CD8-positive, alpha-beta T cell (primary cell): ENCODE measurements at places on chromosomes 12 and 14. TPM values are rescaled to one million over a fixed set of nuclear protein-coding genes. Genes with fewer than 3 reads are reported as not detected.

GRCh38 chr12:49969027-49969426, 3.7 kb upstream of the AQP6 start:
- DNase-seq = no peak

DNA sequence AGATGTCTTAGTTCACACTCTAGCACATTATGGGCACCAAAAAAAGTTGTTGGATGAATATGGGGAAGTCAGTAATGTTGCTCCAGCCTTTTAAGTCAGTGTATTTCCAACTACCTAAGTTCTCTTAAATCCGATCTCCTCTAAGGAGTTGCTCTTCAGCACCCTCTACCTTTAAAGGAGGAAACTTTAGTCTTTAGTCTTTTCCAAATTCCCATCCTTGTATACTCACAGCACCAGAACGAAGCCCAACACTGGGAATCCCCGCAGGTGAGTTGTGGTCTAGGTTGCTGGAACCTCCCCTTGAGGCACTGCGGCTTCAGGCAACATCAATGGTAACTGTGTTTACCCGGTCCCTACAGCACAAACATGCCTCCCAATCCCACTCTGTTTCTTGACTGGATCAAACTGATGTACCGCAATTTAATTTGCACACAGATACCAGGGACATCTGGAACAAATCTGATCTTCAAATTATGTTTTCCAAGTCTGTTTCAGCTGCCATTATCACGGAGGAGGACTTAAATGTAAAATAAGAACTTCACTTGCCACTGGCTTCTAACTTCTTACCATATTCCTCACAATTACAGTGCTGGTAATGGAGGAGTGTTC, 179.0 kb downstream of the FOXN3 start:
- no peak for DNase-seq

DNA sequence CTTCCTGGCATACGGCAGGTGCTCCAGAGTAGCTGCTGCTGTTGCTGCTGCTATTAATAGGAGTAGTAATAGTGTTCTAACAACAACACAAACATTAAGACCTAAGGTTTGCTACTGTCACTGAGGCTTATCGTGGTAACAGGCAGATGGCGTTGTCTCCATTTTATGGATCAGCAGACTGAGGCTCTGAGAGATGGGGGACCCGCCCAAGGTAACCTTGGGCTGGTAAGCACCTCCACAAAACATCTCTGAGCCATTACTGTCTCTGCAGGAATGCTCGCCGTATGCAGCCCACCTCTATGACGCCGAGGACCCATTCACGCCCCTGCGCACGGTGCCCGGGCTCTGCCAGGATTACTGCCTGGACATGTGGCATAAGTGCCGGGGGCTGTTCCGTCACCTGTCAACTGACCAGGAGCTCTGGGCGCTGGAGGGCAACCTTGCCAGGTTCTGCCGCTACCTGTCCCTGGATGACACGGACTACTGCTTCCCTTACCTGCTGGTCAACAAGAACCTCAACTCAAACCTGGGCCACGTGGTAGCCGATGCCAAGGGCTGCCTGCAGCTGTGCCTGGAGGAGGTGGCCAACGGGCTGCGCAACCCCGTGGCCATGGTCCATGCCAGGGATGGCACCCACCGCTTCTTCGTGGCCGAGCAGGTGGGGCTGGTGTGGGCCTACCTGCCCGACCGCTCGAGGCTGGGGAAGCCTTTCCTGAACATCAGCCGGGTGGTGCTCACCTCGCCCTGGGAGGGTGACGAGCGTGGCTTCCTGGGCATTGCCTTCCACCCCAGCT, 7.2 kb downstream of the HHIPL1 start:
- DNase-seq = no peak

GRCh38 chr12:54388237-54389133, 4.0 kb upstream of the ZNF385A start:
- no peak for DNase-seq

DNA sequence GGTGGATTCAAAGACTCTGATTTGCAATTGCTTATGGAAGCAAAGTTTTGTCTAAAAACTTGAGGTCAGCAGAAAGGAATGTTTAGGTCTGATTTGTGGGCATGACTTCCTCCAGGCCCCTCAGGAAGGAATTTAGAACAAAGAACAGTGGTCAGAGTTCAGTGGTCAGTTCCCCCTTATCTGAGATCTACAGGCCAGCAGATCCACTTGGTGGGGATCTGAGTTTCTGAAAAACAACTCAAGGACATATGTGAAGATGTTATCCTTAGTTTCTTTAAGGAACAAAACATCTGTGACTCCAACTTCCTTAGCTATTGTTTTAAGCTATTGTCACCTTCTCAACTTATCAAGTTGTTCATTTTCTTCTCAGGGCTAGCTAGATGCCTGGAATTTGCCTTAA, 28.0 kb upstream of the NAA30 start:
- no peak for DNase-seq

DNA sequence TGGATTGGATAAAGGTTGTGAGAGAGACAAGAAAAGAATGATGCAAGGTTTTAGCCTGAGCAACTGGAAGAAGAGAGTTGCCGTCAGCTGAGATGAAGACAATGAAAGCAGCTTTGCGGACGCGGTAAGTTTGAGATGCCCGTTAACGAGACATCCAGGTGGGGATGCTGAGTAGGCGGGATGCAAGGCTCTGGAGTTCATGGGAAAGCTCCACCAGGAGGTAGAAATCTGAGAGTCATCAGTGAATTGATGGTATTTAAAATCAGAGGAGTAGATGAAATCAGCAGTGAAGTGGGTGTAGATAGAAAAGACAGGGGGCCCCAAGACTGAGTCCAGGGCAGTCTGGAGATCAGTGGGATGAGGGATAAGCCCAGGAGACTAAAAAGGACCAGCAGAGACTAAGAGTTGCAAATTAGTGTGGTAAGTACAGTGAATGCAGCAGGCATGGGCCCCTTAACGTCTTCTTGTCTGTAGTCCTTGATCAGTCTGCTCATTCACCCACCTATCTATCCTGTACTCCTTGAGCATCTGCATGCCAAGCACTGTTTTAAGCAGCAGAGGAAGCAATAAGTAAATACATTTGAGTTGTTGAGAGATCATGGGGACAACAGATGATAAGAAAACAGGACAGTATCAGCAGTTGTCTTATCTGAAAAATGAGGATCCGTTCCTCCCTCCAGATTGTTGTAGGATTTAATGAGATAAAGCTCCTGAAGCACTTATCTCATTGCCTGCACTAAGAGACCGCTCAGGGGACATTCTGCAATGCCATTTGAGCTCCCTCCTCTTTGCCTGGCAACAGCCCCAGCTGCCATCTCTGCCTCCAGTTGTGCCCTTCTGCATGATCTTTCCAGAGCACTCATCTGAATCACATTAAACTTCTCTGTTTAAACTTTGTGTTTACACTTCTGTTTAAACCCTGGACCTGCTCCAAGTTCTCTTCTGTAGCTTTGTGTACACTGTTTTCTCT, 91.5 kb downstream of the APAF1 start:
- DNase-seq = no peak

DNA sequence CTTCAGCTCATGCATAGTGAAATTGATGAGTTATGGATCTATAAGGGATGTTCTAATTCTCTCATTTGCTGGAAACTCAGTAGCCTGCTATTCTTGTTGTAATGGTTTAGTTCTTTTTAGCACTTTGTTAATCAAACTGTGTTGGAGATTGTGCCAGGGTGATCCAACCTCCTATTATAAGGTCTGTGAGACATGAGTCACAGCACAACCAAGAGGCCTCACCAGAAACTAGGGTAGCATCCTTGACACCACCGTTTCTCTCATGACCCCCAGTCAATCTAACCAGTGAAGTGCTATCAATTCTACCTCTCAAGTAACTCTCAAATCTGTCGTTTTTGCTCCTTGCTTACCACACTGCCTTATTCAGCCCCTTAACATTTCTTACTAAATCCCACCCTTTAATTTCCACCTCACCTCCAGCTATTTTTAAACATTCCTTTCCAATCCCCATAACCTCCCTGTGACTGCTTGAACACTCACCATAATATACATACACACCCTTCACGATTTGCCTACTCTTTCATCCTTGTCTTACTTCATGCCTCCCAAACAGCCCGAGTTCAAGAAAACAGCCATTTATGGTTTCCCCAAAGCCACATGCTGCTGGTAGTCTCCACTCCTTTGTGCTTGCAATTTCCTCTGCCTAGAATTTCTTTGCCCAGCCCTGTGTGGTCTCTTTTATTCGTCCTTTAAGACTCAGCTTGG, 53.9 kb upstream of the NUDT4 start:
- no peak for DNase-seq

DNA sequence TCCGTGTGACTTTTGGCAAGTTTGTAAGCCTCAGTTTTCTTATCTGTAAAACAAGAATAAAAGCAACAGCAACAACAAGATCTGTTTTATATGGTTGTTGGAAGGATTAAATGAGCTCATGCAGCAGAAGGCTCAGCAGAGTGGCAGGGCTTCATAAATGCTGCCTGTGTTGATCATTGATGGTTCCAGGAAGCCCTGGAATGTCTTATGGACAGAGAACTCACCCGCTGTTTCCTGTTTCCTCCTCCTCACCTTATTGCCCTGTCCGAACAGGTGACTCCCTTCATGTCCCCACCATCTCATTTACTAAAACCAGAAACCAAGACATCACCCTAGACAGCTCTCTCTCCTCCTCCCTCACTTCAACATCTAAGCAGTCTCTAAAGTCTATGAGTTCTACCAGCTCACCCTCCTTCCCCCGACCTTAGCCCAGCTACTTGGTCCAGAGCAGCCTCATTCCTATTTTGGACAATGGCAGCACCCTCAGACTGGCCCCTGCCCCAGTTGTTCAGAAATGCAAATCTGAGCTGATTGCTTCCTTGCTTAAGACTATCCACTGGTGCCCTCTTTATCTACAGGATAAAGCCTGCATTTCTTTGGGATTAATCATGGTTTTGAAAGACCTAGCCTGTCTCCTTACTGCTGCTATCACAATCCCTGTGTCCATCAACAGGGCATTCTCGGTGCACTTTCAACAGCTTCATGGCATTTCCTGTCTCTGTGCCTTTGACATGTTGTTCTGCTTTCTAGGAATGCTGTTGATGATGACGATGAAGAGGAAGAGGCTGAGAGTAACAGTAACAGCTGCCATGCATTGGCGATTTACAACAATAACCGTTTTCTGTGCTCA, 21.4 kb upstream of the GSG1 start:
- DNase-seq = no peak

- no peak for DNase-seq
Measured at GRCh38 chr14:54207476-54208462, 189.0 kb upstream of the CDKN3 start.

DNA sequence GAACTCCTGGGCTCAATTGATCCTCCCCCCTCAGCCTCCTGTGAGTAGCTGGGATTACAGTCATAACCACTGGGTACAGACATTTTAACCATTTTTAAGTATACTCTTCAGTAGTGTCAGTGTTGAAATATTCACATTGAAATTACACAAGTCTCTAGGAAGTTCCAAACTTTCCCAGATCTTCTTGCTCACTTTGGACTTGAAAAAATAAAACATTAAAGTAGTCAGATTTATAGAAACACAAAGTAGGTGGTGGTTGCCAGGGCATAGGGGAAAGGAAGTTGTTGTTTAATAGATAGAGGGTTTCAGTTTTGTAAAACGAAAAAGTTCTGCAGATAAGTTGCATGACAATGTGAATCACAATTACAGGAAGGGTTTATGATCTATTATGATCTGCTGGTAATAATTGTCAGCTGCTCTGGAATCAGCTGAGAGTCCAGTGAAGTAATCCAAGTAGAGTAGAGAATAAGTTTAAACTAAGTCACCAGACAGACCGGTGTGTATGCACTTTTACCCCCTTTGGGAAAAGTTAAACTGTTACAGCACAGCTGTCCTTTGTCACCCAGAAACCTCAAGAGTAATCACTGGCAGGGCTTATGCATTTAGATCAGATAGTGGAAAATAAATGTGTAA, 27.4 kb downstream of the PCNX1 start:
- no peak for DNase-seq

- no peak for DNase-seq
Measured at GRCh38 chr12:59459966-59460660, 135.7 kb upstream of the SLC16A7 start.

The ALG10B gene
- 10.3 TPM for total RNA-seq

The CDC42BPB gene
- total RNA-seq = 1.4 TPM

DNA sequence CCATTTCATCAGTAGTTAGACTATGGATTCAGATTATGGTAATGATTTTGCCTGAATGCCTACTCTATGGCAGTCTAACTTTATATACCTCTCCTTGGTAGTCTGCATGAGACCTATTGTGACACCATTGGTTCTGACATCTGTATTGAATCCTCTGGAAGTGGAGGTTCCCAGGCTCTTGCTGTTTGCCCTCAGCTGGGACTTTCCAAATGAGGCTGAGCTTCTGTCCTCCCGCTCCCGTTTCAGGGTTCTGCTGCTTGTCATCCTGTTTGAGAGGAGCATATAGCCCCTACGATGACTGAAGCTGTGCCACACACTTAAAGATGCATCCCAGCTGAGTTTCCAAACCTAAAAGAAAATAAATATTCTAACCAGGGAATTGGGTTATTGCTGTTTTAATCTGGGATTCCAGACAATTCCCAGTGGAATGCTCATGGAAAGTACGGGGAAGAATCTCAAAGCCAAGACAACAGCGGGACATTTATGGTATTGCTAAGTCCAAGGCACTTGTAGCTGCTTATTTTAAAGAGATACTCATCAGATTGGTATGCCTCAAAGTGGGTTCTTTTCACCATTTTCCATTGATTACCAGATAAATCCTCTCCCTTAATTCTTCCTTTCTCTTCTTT, 105.9 kb downstream of the ETV6 start:
- no peak for DNase-seq
